Activated CD8-positive, alpha-beta memory T cell treated with anti-CD3 and anti-CD28 coated beads for 4 hours (primary cell): ENCODE measurements at places on chromosomes 2 and 18.

- DNase-seq = peak; percentile 43
These were observed 67.2 kb downstream of the POLR1A start for GRCh38 chr2:86038291-86039081.

- DNase-seq = no peak
These were observed 23.0 kb upstream of the ADAM17 start for GRCh38 chr2:9578467-9579235.

DNA sequence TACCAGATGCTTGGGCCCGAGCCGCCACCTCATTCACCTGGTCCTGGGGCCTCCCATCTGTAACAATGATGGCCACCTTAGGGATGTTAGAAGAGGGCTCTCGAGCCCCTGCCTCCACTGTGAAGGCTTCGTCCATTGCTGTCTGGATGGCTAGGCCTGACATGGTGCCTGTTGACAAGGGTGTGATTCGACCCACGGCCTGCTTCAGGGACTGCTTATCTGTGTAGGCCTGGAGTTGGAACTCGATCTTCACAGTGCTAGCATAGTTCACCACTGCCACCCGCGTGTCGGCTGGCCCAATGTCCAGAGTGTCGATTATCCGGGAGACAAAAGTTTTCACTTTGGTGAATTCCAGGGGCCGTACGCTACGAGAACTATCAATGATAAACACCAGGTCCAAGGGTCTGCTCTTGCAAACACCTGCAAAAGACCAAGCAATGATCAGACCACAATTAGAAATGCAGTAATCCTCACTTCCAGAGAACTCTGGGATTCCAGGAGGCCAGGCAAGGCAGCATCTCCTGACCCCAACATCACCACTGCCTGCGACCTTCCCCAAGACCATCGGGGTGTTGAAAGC, 6.5 kb downstream of the MATN3 start:
- DNase-seq = no peak

- no peak for DNase-seq
These were observed 110.2 kb downstream of the VAPA start for GRCh38 chr18:10023853-10024570.

GRCh38 chr18:46386788-46387187, 270.2 kb downstream of the LOXHD1 start:
- no peak for DNase-seq

GRCh38 chr2:159750873-159751272, 38.6 kb downstream of the MARCHF7 start:
- no peak for DNase-seq

DNA sequence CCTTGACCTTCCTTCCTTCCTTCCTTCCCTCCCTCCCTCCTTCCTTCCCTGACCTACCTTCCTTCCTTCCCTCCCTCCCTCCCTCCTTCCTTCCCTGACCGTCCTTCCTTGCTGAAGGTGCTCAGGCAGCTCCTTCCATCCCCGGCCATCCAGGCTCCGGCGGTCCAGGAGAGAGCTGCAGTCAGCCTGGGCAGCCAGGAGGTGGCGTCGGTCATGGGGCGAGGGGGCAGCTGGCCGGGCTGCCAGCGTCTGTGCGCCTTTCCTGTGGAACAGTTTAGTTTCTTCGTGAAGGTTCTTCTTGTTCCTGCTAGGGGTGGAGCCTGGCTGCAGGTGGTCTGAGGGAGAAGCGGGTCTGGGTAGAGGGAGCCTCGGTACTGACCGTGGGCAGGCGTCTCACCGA, 15.7 kb downstream of the GPR35 start:
- DNase-seq = no peak

GRCh38 chr2:234580686-234581085, 83.8 kb upstream of the ARL4C start:
- no peak for DNase-seq

- no peak for DNase-seq
These were observed 228.4 kb downstream of the KCNS3 start for GRCh38 chr2:18106841-18107240.

DNA sequence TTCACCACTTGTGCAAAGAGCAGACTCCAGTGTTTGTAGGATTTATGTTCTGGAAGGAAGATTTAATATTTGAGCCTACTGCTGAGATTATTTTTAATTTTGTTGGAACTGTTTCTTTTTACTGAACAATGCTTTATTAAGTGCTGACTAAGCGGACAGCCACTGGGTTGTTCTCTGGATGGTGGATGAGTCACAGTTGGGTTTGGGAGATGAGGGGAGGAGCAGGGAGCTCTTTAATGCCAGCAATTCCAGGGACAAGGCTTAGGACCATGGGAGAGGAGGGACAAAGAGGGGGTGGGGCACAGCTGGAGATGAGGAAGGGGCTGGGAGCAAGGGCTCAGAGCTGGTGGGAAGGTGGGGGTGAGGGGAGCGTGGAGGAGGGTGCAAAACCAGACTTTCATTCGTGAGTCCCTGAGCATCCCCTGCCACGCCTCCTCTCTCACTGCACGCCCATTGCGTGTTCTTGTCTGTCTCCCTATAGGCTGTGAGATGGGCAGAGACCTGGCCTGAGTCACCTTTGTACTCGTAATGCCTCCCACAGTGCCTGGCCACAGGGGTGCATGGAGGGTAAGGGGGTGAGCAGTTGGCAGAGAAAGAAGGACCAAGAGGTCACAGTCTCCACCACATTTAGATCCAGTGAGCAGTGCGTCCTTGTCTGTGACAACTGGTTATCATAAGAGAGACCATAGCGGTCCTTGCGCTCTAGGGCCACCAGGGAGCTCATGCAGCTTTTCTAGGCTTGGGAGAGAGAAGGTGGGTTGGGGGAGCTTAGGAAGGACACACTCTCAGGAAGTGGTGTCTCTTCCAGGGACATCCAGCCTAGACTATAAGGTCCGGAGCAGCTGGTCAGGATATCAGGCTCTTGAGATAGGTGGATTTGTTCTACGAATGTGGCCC, 18.4 kb downstream of the SLC4A3 start:
- no peak for DNase-seq

DNA sequence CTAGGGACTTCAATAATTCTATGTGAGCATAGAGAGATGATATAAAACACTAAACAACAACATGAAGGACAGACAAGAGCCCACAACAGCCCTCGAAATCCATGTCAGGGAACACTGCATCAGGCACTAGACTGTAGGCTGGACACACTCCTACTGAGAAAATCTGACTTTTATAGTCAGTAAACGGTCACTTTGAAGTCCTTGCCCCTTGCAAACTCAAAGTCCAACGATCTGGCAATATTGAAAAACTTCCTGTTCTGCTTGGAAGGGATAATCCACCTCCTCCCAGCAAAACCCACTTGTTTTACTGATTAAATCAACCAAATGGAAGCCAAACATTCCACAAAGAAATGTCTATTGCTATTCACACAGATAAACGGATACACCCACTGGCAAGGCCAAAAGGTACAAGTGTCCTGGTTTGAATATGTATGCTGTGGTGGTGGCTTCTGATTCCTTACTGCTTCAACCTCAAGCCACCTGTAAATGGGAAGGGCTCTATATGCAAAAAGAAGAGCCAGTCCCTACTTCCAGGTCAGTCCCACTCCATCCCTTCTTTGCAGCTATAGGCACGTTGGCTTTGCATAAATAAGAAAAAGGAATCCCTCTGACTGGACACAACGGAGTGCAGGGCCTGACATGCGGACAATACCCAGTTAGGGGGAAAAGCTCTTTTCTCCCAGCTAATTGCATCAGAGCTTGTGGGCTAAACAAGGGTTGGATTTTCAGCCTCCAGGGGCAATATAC, 56.6 kb downstream of the STK39 start:
- DNase-seq = no peak

GRCh38 chr2:186575302-186575701, 14.6 kb upstream of the ITGAV start:
- no peak for DNase-seq

DNA sequence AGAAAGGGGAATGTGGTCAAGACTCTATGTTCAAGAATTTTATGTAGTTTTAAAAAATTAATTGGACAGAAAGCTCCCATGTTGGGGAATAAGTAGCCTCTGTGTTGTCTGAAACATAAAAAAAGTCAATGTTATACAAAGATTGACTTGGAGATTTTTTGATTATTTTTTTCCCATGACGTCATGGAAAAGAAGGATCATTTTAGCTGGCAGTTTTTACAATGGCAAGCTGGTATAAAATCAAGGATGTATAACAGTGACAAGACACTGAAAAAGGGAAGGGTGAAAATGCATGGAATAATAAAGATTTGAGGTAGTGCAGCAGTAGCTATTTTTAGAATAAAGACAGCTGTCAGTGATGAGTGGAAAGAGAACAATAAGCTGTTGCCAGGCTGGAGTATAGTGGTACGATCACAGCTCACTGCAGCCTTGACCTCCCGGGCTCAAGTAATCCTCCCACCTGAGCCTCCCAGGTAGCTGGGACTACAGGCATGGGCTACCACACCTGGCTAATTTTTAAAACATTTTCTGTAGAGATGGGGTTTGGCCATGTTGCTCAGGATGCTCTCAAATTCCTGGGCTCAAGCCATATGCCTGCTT, 9.2 kb downstream of the SLC39A10 start:
- no peak for DNase-seq

GRCh38 chr2:16664052-16664731, 1.4 kb downstream of the CYRIA start:
- no peak for DNase-seq

- no peak for DNase-seq
These were observed 104.7 kb downstream of the HNRNPLL start for GRCh38 chr2:38498045-38498481.

DNA sequence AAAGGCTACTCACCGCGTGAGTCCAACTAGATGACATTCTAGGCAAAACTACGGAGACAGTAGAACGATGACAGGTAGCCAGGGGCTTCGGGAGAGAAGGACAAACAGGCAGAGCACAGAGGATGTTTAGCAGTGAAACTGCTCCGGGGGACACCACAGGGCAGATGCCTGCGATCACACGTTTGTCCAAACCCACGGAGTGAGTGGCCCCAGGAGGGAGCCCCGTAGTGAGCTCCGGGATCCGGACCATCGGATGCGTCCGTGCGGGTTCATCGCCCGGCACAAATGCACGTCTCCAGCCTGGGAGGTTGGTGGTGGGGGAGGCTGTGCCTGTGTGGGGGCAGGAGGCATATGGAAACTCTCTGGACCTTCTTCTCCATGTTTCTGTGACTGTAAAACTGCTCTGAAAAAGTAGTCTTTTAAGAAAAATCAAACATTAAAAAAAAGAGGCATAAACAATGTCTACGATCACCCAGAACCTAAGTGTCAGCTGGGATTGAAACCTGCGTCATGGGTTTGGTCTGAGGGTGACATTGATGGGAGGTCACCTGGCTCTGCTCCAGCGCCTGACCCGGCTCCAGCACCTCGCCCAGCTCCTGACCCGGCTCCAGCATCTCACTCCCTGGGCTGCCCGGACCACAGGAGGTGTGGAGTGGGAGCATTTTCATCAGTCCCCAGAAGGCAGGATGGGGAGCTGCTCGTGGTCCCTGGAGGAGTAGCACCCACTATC, 83.0 kb upstream of the CTDP1 start:
- no peak for DNase-seq

DNA sequence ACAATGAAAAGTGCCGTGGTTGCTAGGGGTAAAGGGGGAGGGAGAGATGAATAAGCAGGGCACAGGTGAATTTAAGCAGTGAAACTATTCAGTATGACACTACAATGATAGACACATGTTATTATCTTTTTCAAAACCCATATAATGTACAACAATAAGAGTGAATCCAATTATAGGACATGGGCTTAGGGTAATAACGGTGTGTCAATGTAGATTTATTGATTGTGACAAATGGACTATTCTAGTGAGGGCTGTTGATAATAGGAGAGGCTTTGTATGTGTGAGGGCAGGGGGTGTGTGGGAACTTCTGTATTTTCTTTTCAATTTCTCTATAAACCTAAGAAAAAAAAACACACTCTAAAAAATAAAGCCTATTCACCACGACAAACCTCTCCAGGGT, 223.8 kb downstream of the RIT2 start:
- DNase-seq = no peak

DNA sequence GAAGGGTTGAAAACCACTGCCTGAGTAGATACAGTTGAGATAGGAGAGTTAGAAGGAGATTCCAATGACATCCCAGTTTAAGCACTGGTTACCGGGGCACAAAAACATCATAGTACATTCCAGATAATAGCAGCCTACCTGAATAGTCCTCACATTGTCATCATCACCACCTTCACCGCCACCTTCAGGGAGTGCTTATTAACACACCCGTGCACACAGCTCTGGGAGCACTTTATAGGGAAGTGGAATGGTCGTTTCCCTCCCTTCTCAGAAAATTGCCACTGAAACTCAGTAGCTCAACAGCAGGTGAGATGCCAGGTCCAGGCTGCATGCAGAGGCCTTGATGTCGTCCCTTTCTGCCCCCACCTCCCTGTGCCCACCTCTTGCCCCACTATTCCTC, 8.2 kb downstream of the SERPINB7 start:
- DNase-seq = no peak

DNA sequence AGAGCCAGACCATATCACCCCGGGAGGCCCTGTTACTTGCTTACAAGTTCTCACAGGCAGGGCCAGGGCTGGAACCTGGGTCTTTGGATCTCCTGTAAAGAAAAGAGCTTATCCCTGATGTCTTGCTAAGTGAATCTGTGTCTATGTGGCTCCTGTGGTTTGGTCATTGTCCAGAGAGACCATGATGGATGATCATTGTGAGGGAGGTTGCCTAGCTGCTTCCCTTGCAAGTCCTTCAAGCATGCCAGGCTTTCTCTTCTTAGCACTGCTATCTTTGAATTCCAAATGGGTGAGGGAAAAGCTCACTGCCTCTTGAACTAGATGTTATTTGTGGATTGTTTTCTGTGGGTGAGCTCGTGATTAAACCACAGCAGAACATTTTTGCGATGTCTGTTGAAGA, 151.6 kb downstream of the FSHR start:
- DNase-seq = no peak

DNA sequence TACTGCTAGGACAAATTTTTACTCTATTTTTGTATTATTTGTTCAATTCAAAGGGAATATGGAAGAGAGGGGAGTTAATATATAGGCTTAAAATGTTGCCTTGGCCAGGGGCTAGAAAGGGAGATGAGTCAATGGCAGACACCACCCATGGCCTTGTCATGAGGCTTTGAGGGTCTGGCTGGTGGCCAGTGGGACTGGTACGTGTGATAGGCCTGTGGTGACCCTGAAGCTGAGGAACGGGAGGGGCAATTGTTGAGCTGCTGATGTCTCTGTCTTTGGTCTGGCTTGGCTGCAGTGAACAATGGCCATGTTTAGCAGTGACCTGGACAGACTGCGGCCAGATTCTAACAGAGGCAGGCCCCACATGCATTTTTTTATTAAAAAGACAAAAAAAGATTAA, 18.5 kb downstream of the GKN1 start:
- no peak for DNase-seq

DNA sequence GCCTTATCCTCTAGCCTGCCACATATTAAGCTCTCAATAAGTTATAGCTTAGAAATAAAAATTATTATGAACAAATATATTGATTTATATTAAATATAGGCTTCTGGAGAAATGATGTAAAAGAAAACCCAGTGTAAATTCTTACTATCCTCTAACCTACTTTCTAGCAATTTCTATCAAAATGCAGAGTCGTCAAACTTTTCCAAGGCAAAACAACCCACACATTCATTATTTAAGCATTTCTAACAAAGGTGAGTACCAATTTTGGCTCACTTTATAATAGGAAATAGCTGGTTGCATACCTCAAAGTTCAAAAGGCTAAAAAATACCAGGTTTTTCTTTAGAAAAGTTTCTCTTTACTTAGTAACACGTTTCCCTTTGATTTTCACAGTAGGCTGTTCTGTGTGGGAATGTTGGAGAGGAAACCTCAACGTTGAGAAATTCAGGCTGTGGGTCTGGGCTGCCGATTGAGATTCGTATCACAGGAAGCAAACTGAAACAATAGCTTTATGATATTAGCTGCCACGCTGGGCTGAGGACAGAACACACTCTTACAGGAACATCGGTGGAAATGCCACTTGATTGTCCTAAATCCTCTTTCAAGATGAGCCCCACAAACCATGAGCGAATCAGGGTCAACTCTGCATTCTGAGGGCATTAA, 53.0 kb downstream of the EPAS1 start:
- no peak for DNase-seq
